ENCODE measurements at places on chromosomes 3 and 15. TPM values are rescaled to one million over a fixed set of nuclear protein-coding genes. Genes with fewer than 3 reads are reported as not detected.

- no peaks in the 10 kb centered on the region for H3K36me3 ChIP-seq
- no peak overlapping the region for H3K27ac ChIP-seq
- DNase-seq = no peak
- peaks cover 3% of the 10 kb centered on the region for H3K4me1 ChIP-seq
Observed at GRCh38 chr3:58609990-58610389, 32.8 kb upstream of the FAM107A start.

DNA sequence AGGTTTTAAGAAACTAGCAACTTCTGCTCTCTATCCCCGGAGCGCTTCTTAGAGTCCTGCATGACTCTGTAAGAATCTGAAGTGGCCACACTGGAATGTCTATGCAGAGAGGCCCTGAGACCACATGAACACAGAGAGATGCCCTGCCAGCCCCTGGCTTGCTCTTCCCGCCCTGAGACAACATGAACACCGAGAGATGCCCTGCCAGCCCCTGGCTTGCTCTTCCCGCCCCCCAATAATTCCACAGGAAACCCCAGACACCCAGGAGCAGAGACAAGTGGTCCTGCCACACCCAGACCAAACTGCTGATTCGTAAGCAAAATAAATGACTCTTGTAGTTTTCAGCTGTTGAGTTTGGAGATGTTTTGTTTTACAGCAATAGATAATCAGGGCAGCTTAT, 166.1 kb downstream of the OSBPL10 start:
- H3K36me3 ChIP-seq = no peaks in the 10 kb centered on the region
- no peaks in the 10 kb centered on the region for H3K4me1 ChIP-seq
- H3K4me3 ChIP-seq = no peak overlapping the region
- peaks cover 3% of the 10 kb centered on the region for H3K27me3 ChIP-seq
- DNase-seq = no peak
- no peak overlapping the region for H3K27ac ChIP-seq

DNA sequence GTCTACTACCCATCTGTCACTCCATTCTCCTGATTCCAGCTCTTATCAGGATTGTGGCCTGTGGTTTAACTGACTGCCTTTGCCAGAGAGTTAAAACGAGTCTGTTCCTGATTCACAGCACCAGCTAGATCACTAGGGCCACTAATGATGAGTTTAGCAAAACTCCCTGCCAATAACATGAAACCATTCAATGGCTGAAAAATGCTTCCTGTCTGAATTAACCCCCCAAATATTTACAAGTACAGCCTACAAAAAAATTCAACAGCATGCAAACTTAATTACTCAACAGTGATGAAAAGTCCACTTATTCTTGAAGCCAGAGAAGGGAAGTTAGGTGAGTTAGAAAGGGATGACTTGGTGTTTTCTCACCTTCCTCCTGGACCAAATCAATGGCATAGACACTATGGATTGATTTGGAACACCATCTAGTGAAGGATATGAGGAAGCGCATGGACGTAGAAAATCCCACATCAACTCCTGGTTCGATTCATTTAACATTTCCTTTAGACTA, 141.4 kb downstream of the TGFBR2 start:
- H3K27ac ChIP-seq = no peak overlapping the region
- H3K27me3 ChIP-seq = peaks cover 4% of the 10 kb centered on the region
- H3K36me3 ChIP-seq = no peaks in the 10 kb centered on the region
- peaks cover 5% of the 10 kb centered on the region for H3K4me1 ChIP-seq

DNA sequence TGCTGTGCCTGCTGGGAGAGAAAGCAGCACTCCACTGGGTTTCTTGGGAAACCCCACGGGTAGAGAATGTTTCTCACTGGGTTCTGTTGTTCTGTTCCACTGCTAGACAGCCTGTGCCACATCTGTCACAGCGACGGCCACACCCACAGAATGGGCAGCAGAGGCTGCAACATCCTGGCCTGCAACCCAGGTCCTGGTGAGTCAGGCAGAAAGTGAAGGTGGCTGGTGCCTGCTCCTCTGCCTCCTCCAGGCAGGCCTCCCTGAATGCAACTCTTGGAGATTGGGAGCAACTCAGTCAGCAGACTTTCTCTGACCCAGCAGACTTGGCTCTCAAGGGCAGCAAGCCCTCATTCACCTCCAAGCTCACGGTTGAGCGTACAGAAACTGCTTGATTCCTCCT, 13.0 kb downstream of the C3orf18 start:
- H3K4me3 ChIP-seq = no peak overlapping the region
- no peaks in the 10 kb centered on the region for H3K36me3 ChIP-seq
- peak overlapping the region; percentile 74 for H3K27ac ChIP-seq
- peaks cover 4% of the 10 kb centered on the region for H3K27me3 ChIP-seq

- no peak overlapping the region for H3K4me3 ChIP-seq
- peaks cover 7% of the 10 kb centered on the region for H3K4me1 ChIP-seq
- H3K27me3 ChIP-seq = no peaks in the 10 kb centered on the region
- no peak overlapping the region for H3K27ac ChIP-seq
- no peaks in the 10 kb centered on the region for H3K36me3 ChIP-seq
Observed at GRCh38 chr3:195820901-195821300, 9.2 kb upstream of the MUC4 start.

- peaks cover 12% of the 10 kb centered on the region for H3K27me3 ChIP-seq
- no peaks in the 10 kb centered on the region for H3K36me3 ChIP-seq
- H3K27ac ChIP-seq = no peak overlapping the region
- no peak for DNase-seq
- H3K4me3 ChIP-seq = no peak overlapping the region
- H3K4me1 ChIP-seq = no peaks in the 10 kb centered on the region
Observed at GRCh38 chr3:14831916-14832450, 13.2 kb downstream of the FGD5 start.

GRCh38 chr15:62969442-62970089, 73.0 kb upstream of the TPM1 start:
- H3K36me3 ChIP-seq = no peaks in the 10 kb centered on the region
- no peak overlapping the region for H3K4me3 ChIP-seq
- no peaks in the 10 kb centered on the region for H3K27me3 ChIP-seq

DNA sequence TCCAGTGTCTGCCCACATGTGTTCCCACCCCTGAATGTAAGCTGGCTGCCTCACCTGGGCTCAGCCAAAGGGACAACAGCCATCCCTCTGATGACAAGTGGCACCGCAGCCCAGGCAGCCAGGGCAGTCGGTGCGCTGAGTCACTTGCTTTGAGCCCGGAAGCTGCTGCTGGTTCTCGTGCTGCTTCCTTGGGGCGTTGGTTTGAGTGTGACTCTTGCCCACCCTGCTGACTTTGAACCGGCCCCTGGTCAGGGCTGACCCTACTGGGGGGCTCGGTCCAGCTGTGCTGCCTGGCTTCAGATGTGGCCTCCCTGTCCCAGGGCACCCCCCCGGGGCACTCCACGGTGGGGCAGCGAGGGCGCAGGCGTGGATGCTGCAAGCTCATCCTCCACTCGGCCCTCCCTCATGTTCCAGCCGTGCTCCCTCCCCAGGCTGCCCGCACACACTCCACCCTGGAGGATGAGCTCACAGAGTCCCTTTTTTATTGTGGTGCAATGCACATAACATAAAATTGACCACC, 62.1 kb downstream of the EFCAB12 start:
- no peaks in the 10 kb centered on the region for H3K36me3 ChIP-seq
- no peaks in the 10 kb centered on the region for H3K4me1 ChIP-seq
- H3K4me3 ChIP-seq = no peak overlapping the region
- no peak overlapping the region for H3K27ac ChIP-seq

CATSPER2 gene
- polyA plus RNA-seq = not detected

GRCh38 chr3:120689395-120689794, 7.4 kb upstream of the HGD start:
- H3K4me1 ChIP-seq = no peaks in the 10 kb centered on the region
- H3K27ac ChIP-seq = no peak overlapping the region
- H3K4me3 ChIP-seq = no peak overlapping the region
- H3K36me3 ChIP-seq = peaks cover 33% of the 10 kb centered on the region
- DNase-seq = no peak

DNA sequence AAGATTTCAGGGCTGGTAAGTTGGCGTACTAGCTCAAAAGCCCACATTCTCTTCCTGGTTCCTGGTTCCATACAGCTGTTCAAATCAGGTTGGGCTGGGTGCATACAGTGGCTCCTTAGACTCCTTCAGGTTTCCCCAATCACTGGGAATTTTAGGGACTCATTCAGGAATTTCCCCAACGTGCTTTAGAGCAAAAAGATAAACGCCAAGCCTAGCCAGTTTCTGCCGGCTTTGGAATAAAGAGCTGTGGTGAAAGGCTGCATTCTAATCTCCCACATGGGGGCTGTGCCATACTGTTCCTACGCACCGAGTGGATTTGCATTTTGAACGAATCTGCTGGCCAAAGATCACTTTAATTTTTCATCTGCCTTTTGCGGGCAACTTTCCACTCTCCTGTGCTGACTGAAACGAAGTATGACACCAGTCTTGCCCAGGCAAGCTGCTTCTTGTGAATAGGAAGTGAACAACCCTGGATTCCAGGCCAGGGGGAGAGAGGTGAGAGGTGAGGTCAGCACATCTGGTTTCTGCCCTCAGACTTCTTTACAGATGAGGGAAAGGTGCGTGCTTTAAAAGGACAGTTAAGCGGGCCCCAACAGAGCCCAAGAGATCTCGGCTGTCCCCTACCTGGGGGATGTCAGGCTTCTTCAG, 184.2 kb upstream of the PDZRN3 start:
- no peak for DNase-seq
- H3K36me3 ChIP-seq = no peaks in the 10 kb centered on the region
- no peak overlapping the region for H3K4me3 ChIP-seq
- H3K4me1 ChIP-seq = no peaks in the 10 kb centered on the region
- H3K27ac ChIP-seq = no peak overlapping the region

- H3K36me3 ChIP-seq = no peaks in the 10 kb centered on the region
- H3K4me1 ChIP-seq = peaks cover 15% of the 10 kb centered on the region
- H3K4me3 ChIP-seq = peak overlapping the region; percentile 87
- peak; percentile 57 for DNase-seq
- no peaks in the 10 kb centered on the region for H3K27me3 ChIP-seq
Observed at GRCh38 chr15:40471105-40471807, 472 bp downstream of the CHST14 start.

- no peaks in the 10 kb centered on the region for H3K27me3 ChIP-seq
- H3K4me1 ChIP-seq = peaks cover 22% of the 10 kb centered on the region
- no peak overlapping the region for H3K27ac ChIP-seq
Observed at GRCh38 chr15:99712415-99712814, 20.8 kb downstream of the LYSMD4 start.

PRSS50 gene
- polyA plus RNA-seq = not detected

GRCh38 chr3:32891365-32891764, 60.1 kb upstream of the CCR4 start:
- no peak overlapping the region for H3K27ac ChIP-seq
- H3K4me1 ChIP-seq = no peaks in the 10 kb centered on the region
- no peaks in the 10 kb centered on the region for H3K27me3 ChIP-seq
- no peak overlapping the region for H3K4me3 ChIP-seq

- no peak overlapping the region for H3K4me3 ChIP-seq
- H3K36me3 ChIP-seq = no peaks in the 10 kb centered on the region
- H3K27ac ChIP-seq = no peak overlapping the region
- no peak for DNase-seq
Observed at GRCh38 chr15:40244961-40245523, 6.2 kb downstream of the PAK6 start.

DNA sequence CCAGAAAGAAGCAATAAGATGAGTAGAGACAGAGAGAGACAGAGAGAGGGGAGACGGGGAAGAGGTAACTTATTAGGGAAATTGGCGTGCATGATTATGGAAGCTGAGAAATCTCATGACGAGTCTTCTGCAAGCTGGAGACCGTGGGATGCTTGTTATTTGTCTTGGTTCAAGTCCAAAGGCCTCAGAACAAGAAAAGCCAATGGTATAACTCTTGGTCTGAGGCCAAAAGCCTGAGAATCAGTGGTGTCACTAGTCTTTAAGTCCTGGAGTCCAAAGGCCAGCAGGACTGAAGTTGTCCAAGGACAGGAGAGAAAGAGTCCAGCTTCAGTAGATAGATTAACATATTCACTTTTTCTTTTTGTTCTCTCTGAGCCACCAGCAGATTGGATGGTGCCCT, 613.6 kb downstream of the CADM2 start:
- no peak overlapping the region for H3K4me3 ChIP-seq
- no peak for DNase-seq
- H3K27ac ChIP-seq = no peak overlapping the region
- no peaks in the 10 kb centered on the region for H3K4me1 ChIP-seq
- peaks cover 1% of the 10 kb centered on the region for H3K27me3 ChIP-seq

DNA sequence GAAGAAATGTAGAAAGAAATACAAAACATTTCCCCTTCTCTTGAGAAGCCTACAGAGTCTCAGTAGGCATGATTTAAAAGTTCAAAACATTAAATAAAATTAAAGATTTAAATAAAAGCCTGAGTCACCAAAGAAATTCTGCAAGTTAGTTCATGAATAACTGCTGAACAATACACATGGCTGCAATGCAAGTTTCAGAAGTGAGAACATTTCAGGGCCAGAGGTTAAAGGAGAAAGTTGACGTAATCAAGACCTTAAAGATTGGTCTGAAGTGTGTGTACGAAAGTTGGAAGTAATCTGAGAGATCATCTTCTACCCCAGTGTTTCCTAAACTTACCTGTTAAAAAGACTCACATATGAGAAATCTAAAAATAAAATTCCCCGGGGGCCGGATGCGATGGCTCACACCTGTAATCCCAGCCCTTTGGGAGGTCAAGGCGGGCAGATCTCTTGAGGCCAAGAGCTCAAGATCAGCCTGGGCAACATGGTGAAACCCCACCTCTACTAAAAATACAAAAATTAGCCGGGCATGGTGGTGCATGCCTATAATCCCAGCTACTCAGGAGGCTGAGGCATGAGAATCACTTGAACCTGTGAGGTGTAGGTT, 108.7 kb upstream of the PHLDB2 start:
- DNase-seq = no peak
- H3K4me1 ChIP-seq = no peaks in the 10 kb centered on the region
- H3K36me3 ChIP-seq = peaks cover 11% of the 10 kb centered on the region
- peaks cover 5% of the 10 kb centered on the region for H3K27me3 ChIP-seq

- H3K27ac ChIP-seq = no peak overlapping the region
- no peaks in the 10 kb centered on the region for H3K36me3 ChIP-seq
- H3K4me1 ChIP-seq = no peaks in the 10 kb centered on the region
- DNase-seq = no peak
- no peaks in the 10 kb centered on the region for H3K27me3 ChIP-seq
Observed at GRCh38 chr15:92770641-92771040, 115.1 kb upstream of the FAM174B start.

TMC3 gene
- polyA plus RNA-seq = not detected

All from immature natural killer cell (primary cell).